ENCODE measurements at places on chromosomes 1 and 21. TPM values are rescaled to one million over a fixed set of nuclear protein-coding genes. Genes with fewer than 3 reads are reported as not detected.
A peak's percentile ranks its signal among the peaks of the same experiment; 100 is the strongest.

DNA sequence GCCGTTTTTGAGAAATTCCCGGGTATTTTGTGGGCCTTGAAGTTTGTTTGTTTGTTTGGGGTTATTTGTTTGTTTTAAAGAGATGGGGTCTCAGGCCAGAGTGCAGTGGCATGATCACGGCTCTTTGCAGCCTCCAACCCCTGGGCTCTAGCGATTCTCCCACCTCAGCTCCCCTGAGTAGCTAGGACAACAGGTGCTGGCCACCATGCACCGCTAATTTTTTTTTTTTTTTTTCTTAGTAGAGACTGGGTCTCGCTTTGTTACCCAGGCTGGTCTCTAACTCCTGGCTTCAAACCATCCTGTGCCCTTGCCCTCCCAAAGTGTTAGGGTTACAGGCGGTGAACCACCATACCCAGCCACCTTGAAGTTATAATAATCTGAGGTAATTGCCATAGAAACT, 2.0 kb downstream of the CHTOP start:
- DNase-seq = no peak

DNA sequence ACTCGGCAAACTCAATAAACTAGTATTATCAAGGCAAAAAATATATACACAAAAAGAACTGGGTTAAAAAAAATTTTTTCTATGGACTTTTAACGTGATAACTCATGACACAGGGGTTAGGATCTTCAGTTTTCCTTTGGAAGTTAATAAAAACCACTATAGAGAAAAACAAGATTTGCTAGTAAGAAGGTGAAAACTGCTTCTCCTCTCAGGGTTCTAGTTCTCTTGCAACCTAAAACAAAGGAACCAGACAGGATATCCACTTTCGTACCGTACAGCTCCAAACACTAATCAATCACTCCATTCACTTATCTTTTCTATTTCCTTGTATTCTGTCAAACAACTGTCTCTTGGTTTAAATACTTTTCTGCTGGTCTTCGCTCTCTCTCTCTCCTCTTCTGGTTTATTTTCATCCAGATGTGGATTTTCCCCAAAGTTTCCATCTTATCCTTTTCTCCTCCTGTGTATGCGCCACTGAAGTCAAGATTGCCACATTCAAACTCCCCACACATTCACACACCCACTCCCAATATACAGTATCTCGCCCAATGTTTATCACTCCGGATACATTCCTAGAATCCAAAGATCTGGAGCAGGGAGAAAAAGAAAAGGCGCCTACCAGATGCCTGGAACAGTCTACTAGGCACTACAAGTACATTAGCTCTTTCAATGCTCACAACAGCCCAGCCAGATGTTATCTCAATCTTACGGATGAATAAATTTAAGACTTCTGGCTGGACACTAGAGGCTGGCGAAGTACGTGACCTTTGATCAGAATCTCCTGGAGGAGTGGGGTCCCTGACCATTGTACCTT, 775 bp upstream of the PRPF38B start:
- peak; percentile 27 for DNase-seq

DNA sequence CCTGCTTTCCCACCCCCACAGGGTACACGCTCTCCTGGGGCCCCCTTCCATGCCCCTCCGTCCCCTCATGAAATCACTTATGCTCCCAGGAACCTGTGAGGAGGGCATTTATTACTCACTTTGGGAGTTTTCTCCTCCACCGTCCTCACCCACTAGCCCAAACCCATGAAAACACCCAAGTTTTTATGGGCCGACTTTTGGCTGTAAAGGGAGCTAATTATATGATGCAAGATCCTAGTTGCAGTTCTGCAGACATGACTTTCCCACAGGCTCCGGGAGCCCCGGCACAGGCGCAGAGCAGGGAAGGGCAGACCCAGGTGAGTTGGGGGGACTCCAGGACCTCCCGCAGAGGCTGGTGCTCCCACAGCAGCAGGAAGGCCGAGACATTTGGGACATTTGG, 29.7 kb downstream of the EPHA2 start:
- peak; percentile 24 for DNase-seq

PRKCZ gene
- not detected for total RNA-seq

Measured in M059J (cell line).